ENCODE measurements at places on chromosomes 12 and 14. TPM values are rescaled to one million over a fixed set of nuclear protein-coding genes. Genes with fewer than 3 reads are reported as not detected.

Gene RNASE1
- total RNA-seq: not detected

Gene TMEM30B
- total RNA-seq: 6.3 TPM

Gene TGM1
- total RNA-seq: 1.5 TPM

Gene HIF1A
- 303 TPM for total RNA-seq

Gene CD163L1
- total RNA-seq: not detected

Gene FLVCR2
- total RNA-seq: 5.3 TPM

Gene TSPAN19
- under 0.01 TPM for total RNA-seq

Gene TULP3
- 33.1 TPM for total RNA-seq

Gene TMEM52B
- not detected for total RNA-seq

Gene KLRB1
- not detected for total RNA-seq

Gene TMX1
- total RNA-seq: 63.3 TPM

Gene PPP4R4
- total RNA-seq: 2.8 TPM

Gene CCDC175
- not detected for total RNA-seq

Gene PZP
- not detected for total RNA-seq

Gene KLRF1
- not detected for total RNA-seq

Gene AMHR2
- total RNA-seq: not detected

Gene GLIPR1L1
- total RNA-seq: not detected

Gene TAS2R13
- 4.7 TPM for total RNA-seq

Gene CLEC2B
- 19.3 TPM for total RNA-seq

Gene RIMKLB
- 33.0 TPM for total RNA-seq

Gene HOTAIR
- total RNA-seq: not detected

Gene SMAGP
- 8.9 TPM for total RNA-seq

Gene EXOC3L4
- 0.44 TPM for total RNA-seq

Gene LRRC10
- not detected for total RNA-seq

Gene RHOJ
- 2.0 TPM for total RNA-seq

Gene LRFN5
- total RNA-seq: 4.9 TPM

Gene SMCO2
- total RNA-seq: 0.17 TPM

Gene OAS3
- total RNA-seq: 5.8 TPM

Gene GPR135
- 4.1 TPM for total RNA-seq

Gene KRT73
- not detected for total RNA-seq

Gene FZD10
- total RNA-seq: not detected

Gene KLHL33
- 0.17 TPM for total RNA-seq

Gene ASPG
- not detected for total RNA-seq
